Lung microvascular endothelial cell (primary cell): ENCODE measurements at places on chromosomes 7 and 10. TPM values are rescaled to one million over a fixed set of nuclear protein-coding genes. Genes with fewer than 3 reads are reported as not detected.

Gene SUN3
- total RNA-seq: not detected in 2 replicates

Gene POU6F2
- not detected in 2 replicates for total RNA-seq

DNA sequence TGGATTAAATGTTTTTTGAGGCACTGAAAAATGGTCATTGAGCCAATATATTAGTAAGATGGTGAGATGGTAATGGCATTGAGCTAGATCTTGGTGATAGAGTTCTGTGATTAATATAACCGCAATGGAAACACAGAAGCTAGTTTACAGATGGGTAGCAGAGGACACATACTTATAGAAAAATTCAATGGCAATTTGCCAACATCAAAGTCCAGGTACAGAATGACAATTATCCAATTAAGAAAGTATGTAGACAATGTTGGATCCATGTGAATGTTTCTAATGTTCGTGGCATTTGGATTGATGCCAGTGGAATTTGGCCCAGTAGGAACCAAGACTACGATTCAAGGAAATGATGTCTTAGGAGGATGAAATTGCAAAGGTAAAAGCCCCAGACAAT is 187.8 kb downstream of the GNAT3 start:
- peak; percentile 90 for DNase-seq

GRCh38 chr7:121530227-121531174 is 134.4 kb upstream of the FAM3C start:
- peak; percentile 95 for DNase-seq

Gene SH2B2
- 0.44 and 0.60 TPM in 2 replicates for total RNA-seq

Gene TWIST1
- 0.44 TPM in 1 of 2 replicates, not detected in the other for total RNA-seq

Gene VWDE
- total RNA-seq: under 0.01 TPM in 1 of 2 replicates, not detected in the other

Gene PLPP4
- total RNA-seq: 0.20 and 0.87 TPM in 2 replicates

Gene FBXL13
- 0.20 and 0.44 TPM in 2 replicates for total RNA-seq

GRCh38 chr10:101237982-101238731 is 8.9 kb upstream of the LBX1 start:
- DNase-seq: no peak

- DNase-seq: no peak
Observed at GRCh38 chr7:13327669-13328068, 640.2 kb downstream of the ARL4A start.
